ENCODE measurements at places on chromosomes 11 and 22. TPM values are rescaled to one million over a fixed set of nuclear protein-coding genes. Genes with fewer than 3 reads are reported as not detected.

PRAME gene
- not detected for total RNA-seq

- DNase-seq = no peak
These were observed 28.6 kb downstream of the PPP2R1B start for GRCh38 chr11:111737444-111738210.

DNA sequence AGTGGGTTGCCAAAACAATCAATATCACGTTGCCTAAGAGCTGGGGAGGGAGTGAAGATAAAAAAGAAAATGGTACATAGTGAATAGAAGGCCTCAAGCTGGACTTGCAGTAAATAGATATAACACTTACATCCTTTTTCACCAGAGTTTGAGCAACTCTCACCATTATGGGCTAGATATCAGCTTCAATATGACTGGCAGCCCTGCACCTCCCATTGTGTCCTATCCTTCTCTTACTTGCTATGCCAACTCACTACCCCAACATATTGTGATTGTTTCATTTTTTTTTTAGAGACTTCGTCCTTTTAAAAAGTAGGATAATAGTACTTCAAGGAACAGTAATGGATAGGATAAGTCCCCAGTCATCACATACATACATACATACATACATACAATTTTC is 7.4 kb downstream of the HBG1 start:
- DNase-seq = no peak

GRCh38 chr11:70036971-70037882 is 40.9 kb upstream of the ANO1 start:
- DNase-seq = no peak

DNA sequence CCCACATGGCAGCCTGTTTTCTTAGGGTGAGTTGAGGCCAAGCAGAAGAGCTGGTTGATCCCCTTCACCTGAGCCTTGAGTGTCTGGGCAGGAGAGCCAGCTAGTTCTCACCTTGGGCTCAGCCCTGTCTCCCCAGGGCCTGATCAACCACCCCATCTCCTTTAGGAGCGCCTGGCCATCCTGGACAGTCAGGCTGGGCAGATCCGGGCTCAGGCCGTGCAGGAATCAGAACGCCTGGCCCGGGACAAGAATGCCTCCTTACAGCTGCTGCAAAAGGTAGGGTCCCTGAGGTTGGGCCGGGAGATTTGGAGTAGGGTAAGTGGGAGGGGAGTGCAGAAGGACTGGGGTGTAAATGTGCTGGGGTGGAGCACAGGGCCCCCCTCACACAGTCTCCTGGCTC is 31.3 kb downstream of the PHLDB1 start:
- no peak for DNase-seq

OR2AT4 gene
- total RNA-seq = not detected

DNA sequence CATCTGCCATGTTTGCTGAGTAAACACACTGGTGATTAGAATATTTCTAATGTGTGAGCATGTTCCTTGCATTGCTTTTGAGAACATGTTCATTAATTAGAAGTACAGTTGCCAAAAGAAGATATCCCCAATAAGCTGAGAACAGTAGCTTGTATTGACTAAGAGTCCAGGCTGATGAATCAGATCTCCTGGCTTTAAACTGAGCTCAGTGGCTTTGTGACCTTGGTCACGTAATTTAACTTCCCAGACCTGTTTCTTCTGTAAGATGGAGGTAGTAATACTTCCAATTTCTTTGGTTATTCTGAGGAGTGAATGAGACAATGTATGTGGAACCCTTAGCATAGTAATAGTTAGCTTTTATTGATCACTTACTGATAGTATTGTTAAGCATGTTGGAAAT is 61.9 kb downstream of the CYB5R2 start:
- no peak for DNase-seq

DNA sequence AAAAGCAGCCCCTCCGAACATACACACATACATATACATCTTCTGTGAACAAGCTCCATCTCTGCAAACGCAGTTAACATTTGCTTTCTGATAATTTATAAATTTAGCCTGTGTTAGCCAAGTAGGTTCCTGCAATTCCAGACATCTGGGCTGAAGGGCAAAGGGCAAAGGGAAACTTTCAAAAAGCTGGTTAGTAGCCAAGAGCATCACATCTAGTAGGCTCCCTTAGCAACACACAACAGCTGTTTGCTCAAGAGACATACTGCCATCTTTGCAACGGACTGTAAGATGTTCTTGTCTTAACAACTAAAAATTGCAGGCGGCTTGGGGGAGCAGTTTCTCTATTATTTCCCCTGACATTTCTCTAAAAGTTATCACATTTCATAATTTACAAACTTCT is 134.9 kb downstream of the RBFOX2 start:
- no peak for DNase-seq

DNA sequence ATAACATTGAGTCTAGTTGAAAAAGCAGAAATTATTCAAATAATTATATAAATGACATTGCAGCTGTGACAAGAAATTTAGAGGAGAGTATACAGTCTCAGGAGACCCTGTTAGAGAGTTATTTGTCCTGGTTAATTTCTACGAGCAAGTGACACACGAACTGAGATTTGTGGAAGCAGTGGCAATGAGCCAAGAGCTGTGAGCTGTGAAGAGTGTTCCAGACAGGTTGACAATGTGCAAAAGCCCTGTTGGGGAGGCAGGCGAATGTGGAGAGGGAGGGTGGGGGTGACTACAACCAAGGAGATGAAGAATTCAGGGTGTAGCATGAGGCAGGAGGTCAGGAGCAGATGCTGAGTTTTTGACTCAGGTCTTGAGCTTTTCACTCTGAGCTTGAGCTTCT is 620.2 kb upstream of the TENM4 start:
- no peak for DNase-seq
